ENCODE measurements at places on chromosomes 13 and 19.

DNA sequence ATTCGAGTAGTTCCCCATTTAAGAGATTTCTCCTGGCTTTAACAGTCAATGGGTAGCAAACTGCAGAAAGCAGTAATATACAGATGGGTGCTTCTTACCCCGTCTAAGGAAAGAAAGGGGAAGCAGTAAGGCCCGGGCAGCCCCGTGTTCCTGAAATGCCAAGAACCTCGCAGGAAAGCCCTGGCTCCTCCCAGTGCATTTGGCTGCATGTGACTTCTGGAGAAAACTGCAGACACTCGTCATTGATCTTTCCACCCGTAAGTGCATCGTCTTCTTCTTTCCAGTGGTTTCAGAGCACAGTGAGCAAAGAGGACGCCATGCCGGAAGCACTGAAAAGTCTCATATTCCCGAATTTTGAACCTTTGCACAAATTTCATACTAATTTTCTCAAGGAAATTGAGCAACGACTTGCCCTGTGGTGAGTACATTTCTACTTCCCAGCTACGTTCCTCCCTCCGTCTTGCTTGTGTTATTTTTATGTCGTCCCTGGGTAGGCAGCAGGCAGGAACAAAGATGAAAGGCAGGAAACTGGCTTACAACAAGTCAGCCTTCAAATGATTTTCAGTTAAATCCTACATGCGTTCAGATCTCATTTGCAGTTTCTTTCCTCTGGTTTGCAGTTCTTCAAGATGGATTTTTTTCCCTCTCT lies 165.2 kb downstream of the STK24 start:
- no peak for DNase-seq

- no peak for DNase-seq
Measured at GRCh38 chr19:47897861-47898260, 11.7 kb upstream of the SULT2A1 start.

DNA sequence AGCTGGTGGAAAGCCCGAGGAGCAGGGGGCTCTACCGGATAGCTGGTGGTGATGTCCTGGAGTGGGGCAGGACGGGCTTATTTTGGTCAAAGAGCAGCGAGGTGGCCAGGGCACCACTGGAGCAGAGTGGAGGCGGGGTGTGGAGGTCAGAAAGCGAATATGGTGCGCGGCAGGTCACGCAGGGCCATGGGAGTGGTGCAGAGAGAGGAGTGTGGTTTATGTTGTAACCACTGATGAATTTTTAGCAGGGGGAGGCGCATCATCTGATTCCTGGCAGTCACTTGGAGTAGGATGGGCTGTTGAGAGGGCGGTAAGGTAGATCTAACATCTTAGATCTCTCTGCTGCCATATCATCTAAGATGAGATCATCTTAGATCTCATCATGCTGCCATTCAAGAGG lies 1.4 kb upstream of the ZNF414 start:
- DNase-seq: peak; percentile 13

- no peak for DNase-seq
Measured at GRCh38 chr13:114119196-114119595, 13.2 kb downstream of the RASA3 start.

DNA sequence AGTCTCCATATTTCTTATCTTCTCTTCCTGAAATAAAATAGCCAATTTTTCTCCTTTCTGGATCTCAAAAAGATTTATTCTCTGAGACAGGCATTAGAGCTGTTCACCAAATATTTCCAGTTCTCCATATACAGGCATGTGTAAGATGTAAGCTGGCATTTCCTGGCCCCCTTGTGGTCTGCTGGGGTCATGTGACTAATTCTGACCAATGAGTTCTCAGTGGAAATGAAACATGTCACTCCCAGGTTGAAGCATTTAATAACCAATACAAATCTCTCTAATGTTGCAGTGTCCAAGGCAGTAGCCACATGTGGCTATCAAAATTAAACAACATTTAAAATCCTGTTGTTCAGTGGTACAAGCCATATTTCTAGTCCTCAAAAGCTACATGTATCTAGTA lies 14.8 kb upstream of the CACNA1A start:
- no peak for DNase-seq

- DNase-seq: peak; percentile 96
Measured at GRCh38 chr19:45862564-45863334, at the start of gene SYMPK. SYMPK (minus strand) TSS chr19:45863147; CDS start chr19:45854495, 8,652 bp downstream.

- DNase-seq: no peak
Measured at GRCh38 chr19:17484520-17485185, 14.3 kb downstream of the SLC27A1 start.

DNA sequence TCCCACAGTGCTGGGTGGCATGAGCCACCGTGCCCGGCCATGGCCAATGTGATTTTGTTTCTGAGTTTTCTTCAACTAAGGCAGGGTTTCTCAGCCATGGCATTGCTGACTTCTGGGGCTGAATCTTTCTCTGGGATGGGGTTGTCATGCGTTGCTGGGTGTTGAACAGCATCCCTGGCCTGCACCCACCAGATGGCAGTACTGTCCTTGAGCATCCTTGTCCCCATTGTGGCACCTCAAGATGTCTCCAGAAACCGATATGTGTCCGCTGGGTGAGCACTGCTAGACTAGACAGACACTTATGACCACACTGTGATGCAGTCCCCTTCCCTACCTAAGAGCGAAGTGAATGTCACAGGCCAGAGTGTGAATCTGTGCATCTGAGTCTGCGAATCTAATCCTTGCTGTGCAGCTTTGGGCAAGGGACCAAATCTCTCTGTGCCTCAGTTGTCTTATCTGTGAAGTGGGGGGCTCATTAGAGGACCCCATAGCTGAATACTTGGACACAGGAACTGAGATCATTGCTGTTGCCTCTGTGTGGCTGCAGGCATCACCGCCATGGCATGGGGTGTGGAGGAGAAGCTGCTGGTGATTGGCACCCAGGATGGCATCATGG lies 50.3 kb upstream of the SIN3B start:
- peak; percentile 2 for DNase-seq

DNA sequence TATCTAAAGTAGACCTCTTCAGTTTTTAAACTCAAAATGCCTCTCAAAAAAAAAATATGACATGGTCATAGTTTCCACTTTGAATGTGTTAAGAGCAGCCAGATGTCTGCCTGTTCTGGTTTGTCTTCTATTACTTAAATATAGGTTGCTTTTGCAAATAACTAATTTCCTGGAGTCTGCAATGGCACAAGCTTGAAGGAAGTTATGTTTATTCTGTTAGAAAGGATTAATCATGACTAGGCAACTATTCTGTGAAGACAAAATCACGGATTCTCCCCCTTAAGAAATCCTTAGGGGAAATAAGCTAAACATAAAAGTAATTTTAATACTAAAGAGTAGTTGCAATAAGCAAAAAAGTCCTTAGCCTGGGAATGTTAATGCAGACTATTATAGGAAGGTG lies 26.3 kb downstream of the SKA3 start:
- DNase-seq: no peak
